ENCODE measurements at places on chromosomes 2 and 18. TPM values are rescaled to one million over a fixed set of nuclear protein-coding genes. Genes with fewer than 3 reads are reported as not detected.
A peak's percentile ranks its signal among the peaks of the same experiment; 100 is the strongest.

MAP3K19 gene
- not detected for total RNA-seq

TCF23 gene
- total RNA-seq, result not detected

TSPYL6 gene
- total RNA-seq, result not detected

ARHGAP25 gene
- 46.7 TPM for total RNA-seq

CLEC4F gene
- total RNA-seq, result not detected

FBXO36 gene
- total RNA-seq, result 1.9 TPM

VWA3B gene
- 0.43 TPM for total RNA-seq

CYS1 gene
- total RNA-seq, result not detected

RNF25 gene
- total RNA-seq, result 9.6 TPM

IL1B gene
- total RNA-seq, result not detected

CAVIN2 gene
- not detected for total RNA-seq

GRCh38 chr2:84395820-84396219 lies 63.3 kb downstream of the SUCLG1 start:
- peak; percentile 22 for DNase-seq

DNA sequence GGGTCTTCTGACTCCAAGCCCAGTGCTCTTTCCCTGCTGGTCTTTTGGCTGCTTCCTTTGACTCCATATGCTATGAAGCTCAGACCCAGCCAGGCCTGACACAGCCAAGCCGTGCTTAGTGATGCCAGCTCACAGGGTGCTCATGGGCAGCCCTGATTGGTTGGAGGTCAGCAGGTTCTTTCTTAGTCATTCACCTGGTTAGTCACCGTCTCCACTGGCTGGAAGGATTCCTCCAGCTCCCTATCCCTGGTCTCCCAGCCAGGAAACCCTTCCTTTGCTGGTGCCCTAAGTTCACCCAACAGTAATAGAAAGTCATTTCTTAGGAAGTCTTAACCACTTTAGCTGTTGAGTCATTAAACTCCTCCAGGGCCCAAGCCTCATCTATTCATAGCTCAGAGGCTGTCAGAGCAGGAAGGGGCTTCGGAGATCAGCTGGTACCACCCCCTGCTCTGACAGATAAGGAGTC lies 3.9 kb downstream of the KCNK3 start:
- DNase-seq, result no peak

- DNase-seq, result no peak
These were observed 250.1 kb downstream of the PRKCE start for GRCh38 chr2:45901468-45902032.

GRCh38 chr2:69184224-69184623 lies 171.2 kb downstream of the ANTXR1 start:
- DNase-seq, result no peak

GRCh38 chr2:141392517-141393213 lies 738.2 kb downstream of the LRP1B start:
- DNase-seq, result no peak

DNA sequence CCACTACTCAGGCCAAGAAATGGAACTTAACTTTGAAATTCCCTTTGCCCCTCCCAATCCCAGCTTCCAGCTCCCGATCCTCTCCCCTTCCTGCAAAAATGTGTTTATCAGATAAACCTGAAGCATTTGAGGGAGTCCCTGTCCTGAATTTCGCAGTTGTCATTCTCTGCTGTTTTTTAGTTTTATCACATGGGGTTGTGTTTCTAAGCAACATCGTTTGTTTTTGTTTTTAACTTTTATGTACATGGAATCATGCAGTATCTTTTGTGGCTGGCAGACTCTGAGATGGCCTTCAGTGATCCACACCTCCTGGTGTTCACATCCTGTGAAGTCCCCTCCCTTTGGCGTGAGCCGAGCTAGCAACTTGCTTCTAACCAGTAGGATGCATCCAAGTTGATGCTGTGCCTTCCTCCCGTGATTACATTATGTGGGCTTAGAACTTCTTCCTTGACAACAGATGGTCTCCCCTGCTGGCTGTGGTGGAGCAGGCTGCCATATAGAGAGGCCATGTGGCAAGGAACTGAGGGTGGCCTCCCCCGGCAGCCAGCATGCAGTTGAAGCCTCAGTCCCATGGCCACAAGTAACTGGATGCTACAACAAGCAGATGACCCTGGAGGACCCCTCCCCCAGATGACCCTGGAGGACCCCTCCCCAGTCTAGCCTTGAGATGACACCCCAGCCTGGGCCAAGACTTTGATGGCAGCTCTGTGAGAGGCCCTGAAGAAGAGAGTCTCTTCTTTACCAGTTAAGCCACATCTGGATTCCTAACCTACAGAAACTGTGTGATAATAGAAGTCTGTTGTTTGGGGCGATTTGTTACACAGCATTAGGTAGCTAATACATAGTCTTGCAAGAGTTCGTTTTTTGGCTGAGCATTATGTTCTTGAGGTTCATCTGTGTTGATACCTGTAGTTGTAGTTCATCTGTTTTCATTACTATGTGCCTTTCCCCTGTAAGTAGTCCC lies 27.7 kb downstream of the SH3BP4 start:
- no peak for DNase-seq

DNA sequence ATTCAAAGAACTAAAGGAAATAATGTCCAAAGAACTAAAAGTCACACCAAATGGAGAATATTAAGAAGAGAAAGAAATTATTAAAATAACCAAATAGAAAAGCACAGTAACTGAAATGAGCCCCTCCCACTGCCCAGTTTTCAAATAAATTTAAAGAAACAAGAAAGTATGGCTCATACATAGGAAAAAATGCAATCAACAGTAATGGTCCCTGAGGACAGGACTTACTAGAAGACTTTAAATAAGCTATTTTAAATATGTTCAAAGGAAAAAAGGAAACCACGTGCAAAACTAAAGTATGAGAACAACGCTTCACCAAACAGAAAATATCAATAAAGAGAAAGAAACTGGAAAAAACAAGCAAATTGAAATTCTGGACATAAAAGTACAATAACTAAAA lies 58.9 kb downstream of the TMEM131 start:
- no peak for DNase-seq

- DNase-seq, result no peak
These were observed 71.4 kb upstream of the LYPD6B start for GRCh38 chr2:148967056-148967455.

- no peak for DNase-seq
These were observed 53.9 kb upstream of the GALNT5 start for GRCh38 chr2:157203651-157204050.

- DNase-seq, result no peak
These were observed 251.1 kb downstream of the CYP26B1 start for GRCh38 chr2:71896385-71897136.

DNA sequence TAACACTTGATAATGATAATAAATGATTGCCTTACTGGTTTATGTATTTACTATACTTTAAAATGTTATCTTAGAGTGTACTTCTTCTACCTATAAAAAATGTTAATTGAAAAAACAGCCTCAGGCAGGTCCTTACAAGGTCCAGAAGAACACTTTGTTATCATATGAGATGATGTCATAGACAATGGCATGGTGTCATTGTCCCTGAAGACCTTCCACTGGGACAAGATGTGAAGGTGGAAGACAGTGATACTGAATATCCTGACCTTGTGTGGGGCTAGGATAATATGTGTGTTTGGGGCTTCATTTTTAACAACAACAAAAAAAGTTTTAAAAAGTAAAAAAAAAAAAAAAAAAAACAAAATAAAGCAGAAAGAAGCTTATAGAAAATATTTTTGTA lies 342.2 kb upstream of the KYNU start:
- no peak for DNase-seq

DNA sequence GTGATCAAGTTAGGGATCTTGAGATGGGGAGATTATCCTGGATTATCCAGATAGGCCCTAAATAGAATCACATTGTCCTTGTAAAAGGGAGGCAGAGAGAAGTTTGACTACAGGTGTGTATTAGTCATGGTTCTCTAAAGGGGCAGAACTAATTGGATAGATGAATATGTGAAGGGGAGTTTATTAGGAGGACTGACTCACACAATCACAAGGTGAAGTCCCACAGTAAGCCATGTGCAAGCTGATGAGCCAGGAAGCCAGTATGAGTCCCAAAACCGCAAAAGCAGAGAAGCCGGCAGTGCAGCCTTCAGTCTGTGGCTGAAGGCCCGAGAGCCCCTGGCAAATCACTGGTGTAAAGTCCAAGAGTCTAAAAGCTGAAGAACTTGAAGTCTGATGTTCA lies 275.8 kb downstream of the KCNS3 start:
- DNase-seq, result no peak

- peak; percentile 19 for DNase-seq
These were observed 11.5 kb downstream of the DPP4 start for GRCh38 chr2:162062559-162062958.

GRCh38 chr18:78902795-78903435 lies 76.7 kb upstream of the SALL3 start:
- no peak for DNase-seq

DNA sequence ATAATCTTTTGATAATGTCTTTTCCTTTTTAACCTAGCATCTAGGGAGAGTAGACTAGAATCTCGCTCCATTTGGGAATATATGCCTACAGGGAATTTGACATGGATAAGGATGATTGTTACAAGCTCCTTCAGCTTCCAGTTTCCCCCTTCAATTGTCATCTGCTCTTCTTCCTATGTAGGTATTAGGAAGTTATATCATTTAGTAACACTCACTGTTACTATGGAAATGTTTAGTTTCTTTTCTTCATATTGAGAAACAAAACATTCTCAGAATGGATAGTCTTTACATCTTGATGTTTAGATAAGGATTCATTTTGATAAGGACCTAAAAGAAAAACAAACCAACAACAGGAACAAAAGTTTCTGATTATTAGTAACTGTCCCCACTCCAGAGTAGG lies 127.6 kb downstream of the PHLPP1 start:
- DNase-seq, result no peak

DNA sequence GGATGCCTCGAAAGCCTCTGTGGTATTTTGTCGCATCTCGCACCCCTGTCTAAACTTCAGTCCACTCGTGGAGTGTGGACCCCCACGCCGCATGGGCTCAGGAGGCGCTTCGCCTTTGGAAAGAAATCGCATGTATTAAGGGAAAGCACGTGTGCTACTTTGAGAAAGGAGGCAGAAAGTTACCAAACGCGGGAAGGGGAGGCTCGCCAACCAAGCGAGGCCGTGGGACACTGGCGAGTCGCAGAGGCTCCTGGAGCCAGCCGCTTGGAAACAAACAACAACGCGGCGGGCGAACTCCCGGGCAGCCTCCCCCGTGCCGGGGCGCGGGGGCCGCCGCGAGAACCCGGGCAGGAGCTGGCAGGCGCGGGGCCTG lies 455 bp upstream of the AGAP1 start:
- no peak for DNase-seq

DNA sequence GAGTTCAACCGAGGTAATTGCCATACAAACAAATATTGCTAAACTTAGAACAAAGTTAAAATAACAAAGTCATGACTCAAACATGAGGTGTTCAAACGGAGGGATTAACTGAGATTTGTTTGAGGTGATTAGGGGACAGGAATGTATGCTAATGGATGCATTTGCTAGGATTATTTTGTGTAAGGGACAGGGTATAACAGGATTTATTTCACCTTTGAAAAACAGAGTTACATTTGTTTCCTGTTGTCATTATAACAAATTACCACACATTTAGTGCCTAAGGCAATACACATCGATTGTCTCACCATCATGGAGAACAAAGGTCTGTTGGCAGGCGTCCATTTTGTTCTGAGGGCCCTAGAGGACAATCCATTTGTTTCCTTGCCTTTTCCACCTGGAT lies 304.3 kb upstream of the CNTNAP5 start:
- DNase-seq, result no peak

DNA sequence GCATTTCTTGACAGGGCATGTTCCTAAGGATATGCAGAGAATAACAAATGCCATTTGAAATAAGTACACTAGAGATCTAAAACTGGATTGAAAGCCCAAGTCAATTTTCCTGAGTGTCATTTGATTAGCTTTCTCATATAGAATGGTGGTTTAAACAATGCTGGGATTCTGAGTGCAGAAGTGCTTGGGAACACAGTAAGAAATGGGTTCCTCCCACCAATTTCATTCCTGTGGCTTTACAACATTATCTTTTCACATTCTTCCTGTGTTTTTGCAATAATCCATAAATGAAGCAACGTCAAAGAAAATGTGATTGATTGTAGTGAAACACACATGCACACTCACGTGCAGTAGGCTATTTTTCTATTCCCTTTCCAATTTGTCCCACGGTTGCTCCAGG lies 1858.4 kb upstream of the PIK3C3 start:
- DNase-seq, result no peak

DNA sequence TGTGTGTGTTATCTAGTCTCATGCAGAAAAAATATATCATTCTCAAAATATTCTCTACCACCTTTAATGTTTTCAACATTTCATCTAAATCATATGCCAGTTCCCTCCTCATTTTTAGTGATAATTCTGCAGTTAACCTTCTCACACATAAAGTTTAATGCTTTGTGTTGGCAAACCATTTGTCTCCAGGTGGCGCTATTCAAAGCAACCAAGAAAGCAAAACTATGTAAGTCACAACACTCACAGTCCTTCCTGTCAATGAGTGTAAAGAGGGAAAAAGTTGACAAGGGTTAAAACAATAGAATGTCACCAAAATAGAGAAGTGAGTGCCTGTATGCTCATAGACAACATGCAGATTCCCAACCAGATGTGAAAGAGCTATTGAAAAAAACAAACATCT lies 961.6 kb upstream of the LRRTM1 start:
- DNase-seq, result no peak

- DNase-seq, result no peak
These were observed 274.6 kb downstream of the ETAA1 start for GRCh38 chr2:67671464-67672450.

GRCh38 chr2:120682654-120683053 lies 53.0 kb upstream of the GLI2 start:
- no peak for DNase-seq

GRCh38 chr2:76080154-76080553 lies 369.4 kb upstream of the GCFC2 start:
- no peak for DNase-seq

DNA sequence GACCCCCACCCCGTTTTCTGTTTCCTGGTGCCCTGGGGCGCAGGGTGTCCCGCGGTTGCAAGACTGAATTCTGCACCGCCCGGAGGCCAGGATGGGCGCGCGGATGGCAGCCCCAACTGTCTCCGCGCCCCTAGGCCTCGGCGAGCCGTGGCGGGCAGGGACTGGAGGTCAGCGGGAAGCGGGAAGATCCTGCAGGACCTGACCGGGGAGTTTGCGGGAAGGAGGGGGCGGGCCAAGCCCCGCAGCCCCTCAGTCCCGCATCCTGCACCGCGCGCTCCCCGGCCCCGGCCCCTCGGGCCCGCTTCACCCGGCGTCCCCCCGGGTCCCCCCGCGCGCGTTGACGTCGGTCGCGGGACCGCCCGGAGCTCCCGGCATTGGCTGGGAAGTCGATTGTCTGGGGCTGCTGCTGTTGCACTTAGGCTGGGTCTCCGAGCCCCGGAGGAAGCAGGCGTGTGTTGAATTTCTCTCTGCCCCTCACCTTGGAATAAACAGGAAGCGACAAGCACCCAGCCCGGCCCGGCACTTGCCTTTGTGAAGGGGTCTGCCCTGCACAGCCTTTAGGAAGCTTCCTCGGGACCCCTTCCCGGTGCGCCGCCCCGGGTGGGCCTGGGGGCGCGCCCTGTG lies at the start of gene LDLRAD4:
Gene LDLRAD4, plus strand, starts transcription at position 393 of the 624 bp plus-strand sequence.
- DNase-seq, result peak; percentile 53

- DNase-seq, result no peak
These were observed 29.7 kb downstream of the HADHA start for GRCh38 chr2:26214759-26215158.
